ENCODE measurements at places on chromosomes 3 and 15. TPM values are rescaled to one million over a fixed set of nuclear protein-coding genes. Genes with fewer than 3 reads are reported as not detected.

MKRN3 gene
- polyA plus RNA-seq: 0.04 TPM

EMC7 gene
- 150 TPM for polyA plus RNA-seq

FANCI gene
- polyA plus RNA-seq: 2.2 TPM

PRICKLE2 gene
- polyA plus RNA-seq: 1.8 TPM

ARRDC4 gene
- polyA plus RNA-seq: 16.4 TPM

GOLGA6L4 gene
- 0.64 TPM for polyA plus RNA-seq

EFCC1 gene
- 1.4 TPM for polyA plus RNA-seq

ATOSA gene
- polyA plus RNA-seq: 8.7 TPM

PRKCD gene
- polyA plus RNA-seq: 11.5 TPM

GCSAM gene
- polyA plus RNA-seq: 0.04 TPM

HRH1 gene
- polyA plus RNA-seq: 0.74 TPM

UBE2E2 gene
- 27.4 TPM for polyA plus RNA-seq

SUCLG2 gene
- polyA plus RNA-seq: 28.3 TPM

SCAANT1 gene
- polyA plus RNA-seq: not detected

GAP43 gene
- polyA plus RNA-seq: 0.29 TPM

SLC15A2 gene
- 0.45 TPM for polyA plus RNA-seq

TIGIT gene
- 0.14 TPM for polyA plus RNA-seq

RBP2 gene
- polyA plus RNA-seq: not detected

MINAR1 gene
- under 0.01 TPM for polyA plus RNA-seq

RAD18 gene
- 0.97 TPM for polyA plus RNA-seq

SI gene
- polyA plus RNA-seq: not detected

CPNE4 gene
- 1.5 TPM for polyA plus RNA-seq
